ENCODE measurements at places on chromosomes 4 and X.

- DNase-seq = peak; percentile 3
Measured at GRCh38 chr4:31455612-31456011, 735.4 kb downstream of the PCDH7 start.

GRCh38 chr4:128288689-128289106 lies 1.1 kb upstream of the PGRMC2 start:
- peak; percentile 86 for DNase-seq

- DNase-seq = no peak
Measured at GRCh38 chr4:7759216-7759615, 180.4 kb downstream of the AFAP1 start.

DNA sequence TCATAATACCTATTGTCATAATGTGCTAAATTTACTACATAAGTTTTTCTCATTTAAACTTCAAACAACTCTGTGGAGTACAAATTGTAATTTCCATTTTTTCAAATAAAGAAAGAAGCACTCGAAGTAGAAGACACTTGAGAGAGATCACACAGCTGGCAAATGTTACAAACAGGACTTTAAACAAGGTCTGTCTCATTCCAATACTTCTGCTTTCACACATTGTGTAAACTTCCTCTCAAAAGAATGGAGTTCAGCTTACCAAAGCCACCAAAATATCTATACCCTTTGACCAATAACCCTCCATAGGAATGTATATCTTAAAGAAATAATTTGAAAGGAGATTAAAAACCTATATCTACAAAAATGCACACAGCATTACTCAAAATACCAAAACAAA lies 88.3 kb downstream of the OPHN1 start:
- no peak for DNase-seq

DNA sequence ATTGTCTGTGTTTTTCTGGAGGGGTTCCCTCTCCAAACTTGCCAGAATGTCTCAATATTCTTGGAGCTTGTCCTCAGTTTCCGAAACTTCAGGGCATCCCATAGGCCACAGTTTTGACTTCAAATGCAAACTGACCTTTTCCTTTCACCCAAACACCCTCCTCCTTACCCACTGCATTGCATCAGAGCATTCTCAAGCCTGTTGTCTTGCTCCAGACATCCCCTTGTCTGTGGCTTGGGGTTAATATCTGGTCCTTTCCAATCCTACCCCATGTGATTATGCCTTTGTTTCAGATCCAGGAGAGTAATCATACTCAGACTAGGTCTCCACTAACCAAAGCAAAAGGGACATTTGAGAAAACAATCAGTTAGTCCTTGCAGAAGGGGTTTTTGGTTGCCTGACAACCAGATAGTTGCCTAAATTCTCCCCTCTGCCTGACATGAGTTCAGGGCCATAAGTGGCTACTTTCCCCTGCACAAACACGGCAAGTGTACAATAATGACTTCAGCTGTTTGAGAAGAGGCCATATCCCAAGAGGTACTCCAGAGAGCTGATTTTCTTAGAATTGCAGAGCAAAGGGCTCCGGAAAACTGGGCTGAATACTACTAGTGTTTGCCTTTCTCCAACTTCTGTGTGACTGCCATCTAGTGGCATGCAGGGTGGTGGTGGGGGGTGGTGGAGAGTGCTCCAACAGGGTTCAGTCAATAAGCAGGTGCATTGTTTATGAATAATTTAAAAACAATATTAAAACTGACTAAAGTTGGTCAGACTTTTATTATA lies 130.2 kb downstream of the CHRDL1 start:
- peak; percentile 20 for DNase-seq

GRCh38 chr4:150302553-150302952 lies 224.3 kb downstream of the DCLK2 start:
- no peak for DNase-seq

DNA sequence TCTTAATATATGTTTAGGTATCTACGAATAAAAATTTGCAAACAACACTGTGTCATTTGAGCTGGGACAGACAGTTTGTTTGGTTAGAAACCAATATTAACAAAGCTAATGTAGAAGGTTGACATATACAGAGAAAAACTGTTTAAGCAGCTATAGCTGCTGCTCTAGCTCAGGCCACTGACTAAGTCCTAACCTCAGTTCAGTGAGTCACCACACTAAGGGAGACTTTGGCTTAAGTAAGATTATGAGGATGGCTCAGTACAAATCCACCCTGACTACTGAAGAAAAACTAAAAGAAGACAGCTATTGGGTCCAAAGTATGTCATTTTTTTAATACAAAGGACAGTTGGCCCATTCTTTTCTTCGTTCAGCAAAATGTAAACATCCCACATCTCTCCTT lies 717.3 kb upstream of the ACTRT1 start:
- no peak for DNase-seq

DNA sequence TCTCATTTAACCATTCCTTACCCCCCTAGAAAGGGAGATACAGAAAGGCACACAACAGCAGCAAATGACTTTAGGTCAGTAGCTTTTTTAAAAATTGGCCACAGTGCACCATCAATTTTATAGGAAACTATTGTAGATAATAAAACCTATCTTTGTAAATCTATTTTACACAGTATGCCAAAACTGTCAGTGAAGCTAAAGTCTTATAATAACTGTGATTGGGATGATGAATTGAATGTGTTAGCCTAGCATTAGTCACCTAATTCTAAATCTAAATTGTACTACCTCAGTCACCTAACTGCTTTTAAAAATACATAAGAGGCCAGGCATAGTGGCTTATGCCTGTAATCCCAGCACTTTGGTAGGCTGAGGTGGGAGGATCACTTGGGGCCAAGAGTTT lies 44.2 kb downstream of the SH3RF1 start:
- no peak for DNase-seq

DNA sequence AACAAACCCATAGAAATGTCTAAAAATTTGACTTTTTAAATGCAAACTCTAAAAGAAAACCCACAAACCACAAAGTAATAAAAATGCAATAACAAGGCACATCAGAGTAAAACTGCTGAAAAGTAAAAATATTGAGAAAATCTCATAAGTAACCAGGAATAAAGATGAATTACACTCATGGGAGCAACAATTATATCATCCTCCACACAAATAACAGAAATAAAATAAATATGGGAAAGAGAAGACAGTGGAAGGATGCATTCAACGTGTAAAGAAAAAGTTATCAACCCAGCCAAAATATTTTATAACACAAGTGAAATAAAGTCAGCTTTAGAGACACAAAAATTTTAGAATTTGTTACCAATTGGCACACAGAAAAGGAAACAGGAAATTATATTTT lies 1420.2 kb downstream of the PCDH18 start:
- no peak for DNase-seq

DNA sequence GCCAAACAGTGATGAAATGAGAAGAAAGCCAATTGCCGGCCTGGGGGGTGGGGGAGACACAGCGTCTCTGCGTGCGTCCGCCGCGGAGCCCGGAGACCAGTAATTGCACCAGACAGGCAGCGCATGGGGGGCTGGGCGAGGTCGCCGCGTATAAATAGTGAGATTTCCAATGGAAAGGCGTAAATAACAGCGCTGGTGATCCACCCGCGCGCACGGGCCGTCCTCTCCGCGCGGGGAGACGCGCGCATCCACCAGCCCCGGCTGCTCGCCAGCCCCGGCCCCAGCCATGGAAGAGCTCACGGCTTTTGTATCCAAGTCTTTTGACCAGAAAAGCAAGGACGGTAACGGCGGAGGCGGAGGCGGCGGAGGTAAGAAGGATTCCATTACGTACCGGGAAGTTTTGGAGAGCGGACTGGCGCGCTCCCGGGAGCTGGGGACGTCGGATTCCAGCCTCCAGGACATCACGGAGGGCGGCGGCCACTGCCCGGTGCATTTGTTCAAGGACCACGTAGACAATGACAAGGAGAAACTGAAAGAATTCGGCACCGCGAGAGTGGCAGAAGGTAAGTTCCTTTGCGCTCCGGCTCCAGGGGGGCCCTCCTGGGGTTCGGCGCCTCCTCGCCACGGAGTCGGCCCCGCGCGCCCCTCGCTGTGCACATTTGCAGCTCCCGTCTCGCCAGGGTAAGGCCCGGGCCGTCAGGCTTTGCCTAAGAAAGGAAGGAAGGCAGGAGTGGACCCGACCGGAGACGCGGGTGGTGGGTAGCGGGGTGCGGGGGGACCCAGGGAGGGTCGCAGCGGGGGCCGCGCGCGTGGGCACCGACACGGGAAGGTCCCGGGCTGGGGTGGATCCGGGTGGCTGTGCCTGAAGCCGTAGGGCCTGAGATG lies at the start of gene SHOX:
TSS of gene SHOX (plus strand) at position 180 of the 885 bp plus-strand sequence. CDS start at position 287, 107 bp downstream.
- peak; percentile 72 for DNase-seq

DNA sequence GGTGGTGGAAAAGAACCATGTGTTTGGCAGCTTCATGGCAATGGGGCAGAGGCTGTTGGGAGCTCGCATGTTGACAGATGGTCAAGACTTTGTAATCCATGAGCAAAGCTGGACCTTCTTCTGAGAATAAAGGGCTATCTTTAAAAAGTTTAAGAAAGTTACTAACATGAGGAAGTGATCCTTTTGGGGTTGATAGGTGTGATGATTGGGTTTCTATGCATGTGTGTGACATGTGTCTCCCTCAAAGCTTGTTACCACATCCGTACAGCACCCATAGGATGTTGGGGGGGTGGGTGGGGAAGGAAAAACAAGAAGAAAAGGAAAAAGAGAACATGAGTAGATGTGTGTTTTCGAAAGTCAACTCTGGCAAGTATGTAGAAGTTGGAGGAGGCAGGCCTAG lies 123.0 kb upstream of the TLR3 start:
- no peak for DNase-seq

DNA sequence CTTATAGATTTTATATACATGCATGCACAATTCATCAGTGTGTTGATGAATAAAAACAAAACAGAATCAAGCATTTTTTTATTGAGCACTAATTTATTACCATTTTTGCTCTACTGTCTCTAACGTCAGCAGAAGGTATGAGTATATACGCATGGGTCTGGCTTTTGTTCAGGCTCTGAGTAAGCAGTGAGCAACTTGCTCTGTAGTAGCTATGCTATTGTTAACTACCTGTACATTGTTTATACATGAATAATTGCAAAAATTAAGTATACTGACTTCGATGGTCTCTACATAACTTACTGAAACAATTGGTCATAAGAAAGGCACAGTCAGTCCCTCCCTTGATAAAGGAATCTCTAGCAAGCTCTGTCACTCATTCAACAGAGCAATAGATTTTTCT lies 122.9 kb downstream of the RS1 start:
- no peak for DNase-seq

DNA sequence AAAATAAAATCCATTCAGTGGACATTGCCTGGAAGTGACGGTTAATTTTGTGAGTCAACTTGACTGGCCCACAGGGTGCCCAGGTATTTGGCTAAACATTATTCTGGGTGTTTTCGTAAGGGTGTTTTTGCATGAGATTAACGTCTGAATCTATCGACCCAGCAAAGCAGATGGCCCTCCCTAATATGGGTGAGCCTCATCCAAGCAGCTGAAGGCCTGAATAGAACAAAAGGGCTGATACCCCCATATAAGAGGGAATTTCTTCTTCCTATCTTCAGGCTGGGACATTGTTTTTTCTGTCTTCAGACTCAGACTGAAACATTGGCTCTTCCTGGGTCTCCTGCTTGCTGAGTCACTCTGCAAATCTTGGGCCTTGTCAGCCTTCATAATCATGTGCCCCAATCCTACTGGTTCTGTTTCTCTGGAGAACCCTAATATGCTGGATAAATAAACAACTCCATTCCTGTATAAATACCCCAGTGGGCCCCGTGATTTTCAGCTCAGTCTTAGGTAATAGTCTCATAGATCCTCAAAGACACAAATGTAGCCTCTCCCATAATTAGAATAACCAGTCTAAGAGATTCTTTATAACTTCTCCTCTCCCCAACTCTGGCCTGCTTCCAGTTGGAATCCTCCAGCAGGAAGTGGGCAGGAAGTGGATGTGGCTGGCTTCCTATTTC lies 33.1 kb upstream of the DDX3X start:
- DNase-seq = no peak

DNA sequence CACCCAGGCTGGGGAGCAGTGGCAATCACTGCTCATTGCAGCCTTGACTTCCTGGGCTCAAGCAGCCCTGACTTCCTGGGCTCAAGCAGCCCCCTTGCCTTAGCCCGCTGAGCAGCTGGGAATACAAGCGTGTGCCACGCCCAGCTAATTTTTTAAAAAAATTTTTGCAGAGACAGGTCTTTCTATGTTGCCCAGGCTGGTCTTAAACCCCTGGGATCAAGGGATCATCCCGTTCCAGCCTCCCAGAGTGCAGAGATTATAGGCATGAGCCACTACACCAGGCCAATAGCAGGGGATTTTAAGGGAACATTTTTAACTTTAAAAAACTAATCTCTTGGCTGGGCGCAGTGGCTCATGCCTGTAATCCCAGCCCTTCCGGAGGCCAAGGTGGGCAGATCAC lies 5.3 kb upstream of the SLC34A2 start:
- DNase-seq = no peak

DNA sequence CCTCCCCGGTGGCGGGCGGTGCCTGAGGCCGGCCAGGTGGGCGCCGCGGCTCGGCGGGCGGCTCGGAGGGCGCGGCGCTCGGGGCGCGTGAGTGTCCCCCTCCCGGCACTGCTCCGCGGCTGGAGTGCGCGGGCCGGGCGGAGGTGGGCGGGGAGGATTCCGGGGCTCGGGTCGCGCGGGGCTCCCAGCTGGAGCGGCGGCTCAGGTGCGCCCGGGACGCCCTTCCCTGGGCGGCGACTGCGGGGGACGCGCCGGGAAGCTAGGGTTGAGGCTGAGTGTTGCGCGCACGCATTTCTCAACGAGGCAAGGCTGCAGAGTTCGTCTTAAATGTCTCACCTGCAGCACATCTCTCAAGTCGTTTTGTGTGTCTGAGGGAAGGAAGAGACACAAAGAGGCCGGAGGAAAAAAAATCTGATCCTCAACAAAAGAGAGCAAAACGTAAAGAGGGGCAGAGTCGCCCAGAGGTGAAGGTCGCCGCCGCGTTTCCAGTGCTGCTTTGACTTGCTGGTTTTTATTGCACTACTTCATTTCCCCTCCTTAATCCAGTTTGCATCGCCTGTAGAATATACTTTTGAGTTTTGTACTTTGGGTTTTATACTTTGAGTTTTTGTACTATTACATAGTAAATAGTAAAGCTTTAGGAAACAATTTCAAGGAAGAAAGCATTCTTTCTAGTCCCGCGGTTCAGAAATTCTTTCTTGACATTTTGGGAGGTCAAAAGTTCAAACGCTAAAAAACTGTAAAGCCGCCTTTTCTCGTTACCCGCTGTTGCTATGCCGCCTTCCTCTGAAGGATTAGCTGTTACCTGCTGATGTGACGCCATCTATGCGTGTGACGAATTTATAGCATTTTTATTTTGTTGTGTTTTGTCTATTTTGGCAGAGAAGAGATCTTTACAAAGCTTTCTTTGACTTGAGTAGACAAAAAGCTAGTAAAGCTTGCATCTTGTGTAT lies 106.5 kb upstream of the STOX2 start:
- peak; percentile 71 for DNase-seq

GRCh38 chr4:23741681-23742191 lies 148.1 kb downstream of the PPARGC1A start:
- no peak for DNase-seq

- no peak for DNase-seq
Measured at GRCh38 chr4:2087170-2087569, 28.0 kb downstream of the NAT8L start.
